ENCODE measurements at places on chromosomes 3 and 15.

GRCh38 chr15:53196242-53196641 is 406.1 kb upstream of the ONECUT1 start:
- DNase-seq, result no peak

DNA sequence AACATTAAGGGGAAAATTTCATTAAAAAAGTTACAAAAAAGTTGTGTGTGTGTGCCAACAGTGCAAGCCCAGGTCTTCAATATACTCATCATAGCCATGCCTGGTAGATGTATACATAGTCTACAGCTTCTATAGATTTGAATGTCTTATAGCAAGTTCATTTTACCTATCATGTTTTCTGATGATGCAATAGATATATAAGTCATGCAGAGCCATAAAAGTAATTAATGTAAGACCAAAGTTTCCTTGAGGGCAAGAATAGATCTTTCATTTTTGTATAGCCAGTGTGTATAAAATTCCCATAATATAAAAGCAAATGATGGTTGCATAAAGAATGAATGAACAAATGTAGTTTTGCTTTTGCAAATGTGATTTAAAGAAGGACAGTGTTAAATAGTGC is 1138.4 kb downstream of the TBL1XR1 start:
- no peak for DNase-seq

GRCh38 chr3:159978353-159978752 is 10.3 kb upstream of the IL12A start:
- DNase-seq, result no peak

DNA sequence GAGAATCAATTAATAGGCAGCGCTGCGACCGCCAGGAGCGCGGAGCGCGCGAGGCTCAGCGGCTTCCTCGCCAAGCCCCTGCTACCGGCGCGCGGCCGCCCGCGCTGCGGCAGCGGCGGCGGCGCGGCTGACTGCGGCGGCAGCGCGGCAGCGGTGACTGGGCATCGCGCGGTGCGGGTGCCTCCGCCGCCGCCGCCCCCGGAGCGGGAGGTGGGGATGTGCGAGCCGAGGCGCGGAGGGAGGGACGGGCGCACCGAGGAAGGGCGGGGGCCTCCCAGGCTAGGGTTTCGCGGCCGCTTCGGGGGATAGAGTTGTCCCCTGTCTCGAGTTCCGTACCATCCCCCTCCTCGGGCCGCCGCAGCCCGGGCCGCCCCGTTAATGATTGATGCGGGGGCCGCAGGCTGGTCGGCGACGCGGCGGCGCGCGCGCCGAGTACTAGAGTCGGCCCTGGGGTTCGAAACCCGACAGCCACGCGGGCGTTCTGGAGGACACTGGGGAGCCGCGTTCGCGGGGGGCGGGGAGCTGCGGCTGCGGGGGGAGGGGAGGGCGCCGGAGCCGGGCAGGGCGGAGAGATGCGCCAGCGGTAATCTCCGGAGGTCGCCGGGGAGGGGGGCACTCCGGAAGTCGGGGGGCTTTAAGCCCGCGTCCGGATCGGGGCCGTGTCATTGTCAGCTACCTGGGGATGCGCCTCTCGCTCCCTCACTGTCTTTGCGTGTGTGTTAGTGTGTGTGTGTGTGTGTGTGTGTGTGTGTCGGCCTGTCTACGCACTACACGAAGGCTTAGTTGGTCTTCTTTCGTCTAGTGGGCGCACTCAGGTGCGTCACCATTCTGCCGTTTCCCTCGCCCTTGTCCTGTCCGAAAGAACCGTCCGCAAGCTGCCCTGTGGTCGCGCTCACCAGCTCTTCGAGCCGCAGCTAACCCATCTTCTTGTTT is at the start of gene PAQR9:
PAQR9 (minus strand) TSS at position 159 of the 933 bp plus-strand sequence. CDS start 338 bp downstream, outside the sequence.
- DNase-seq, result no peak

GRCh38 chr3:3666664-3667063 is 132.6 kb upstream of the LRRN1 start:
- no peak for DNase-seq

DNA sequence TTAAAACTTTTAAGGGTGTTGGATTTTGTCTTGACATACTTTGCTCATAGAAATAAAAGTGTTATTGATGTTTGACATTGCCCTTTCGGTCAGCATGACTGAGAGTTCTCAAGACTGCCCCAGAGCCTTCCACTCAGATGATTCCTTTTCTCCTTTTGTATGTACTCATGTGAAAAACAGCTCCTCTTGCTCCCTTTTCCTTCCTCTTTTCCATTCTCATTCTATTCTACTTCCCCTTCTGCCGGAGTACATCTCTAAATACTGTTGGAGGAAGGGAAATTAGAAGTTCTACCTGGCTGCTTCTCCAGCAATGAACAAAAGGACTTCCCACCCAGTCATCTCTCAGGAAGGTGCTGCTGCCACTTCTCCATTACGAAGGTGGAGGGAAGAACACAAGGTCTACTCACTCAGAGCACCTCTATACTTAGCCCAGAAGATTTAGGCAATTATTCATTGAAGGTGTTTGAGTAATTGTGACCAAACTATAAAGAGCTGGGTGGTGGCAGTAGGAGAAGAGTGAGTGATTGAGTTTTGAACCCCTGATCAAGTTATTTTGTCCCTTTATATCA is 163.8 kb upstream of the MBNL1 start:
- DNase-seq, result no peak

GRCh38 chr15:26842391-26842790 is 24.5 kb upstream of the GABRA5 start:
- DNase-seq, result no peak

DNA sequence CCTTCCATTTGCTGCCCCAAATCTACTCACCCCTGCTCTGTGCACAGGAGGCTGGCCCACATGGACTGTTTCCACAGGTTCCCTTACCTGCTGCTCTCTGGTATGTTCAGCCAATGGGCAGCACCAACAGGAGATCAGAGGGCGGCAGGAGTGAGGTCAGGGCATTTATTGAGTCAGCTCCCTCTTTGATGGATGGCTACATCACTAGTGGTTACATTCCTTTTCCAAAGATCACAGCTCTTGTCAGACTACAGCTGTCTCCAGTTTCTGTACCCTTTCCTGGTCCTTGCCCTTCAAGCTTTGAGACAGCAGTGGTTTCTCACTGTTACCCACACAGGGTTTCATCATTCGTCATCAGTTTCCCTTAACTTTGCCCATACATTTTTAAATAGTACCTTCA is 325.1 kb downstream of the SUCLG2 start:
- no peak for DNase-seq

GRCh38 chr3:111033470-111034050 is 38.1 kb upstream of the NECTIN3 start:
- no peak for DNase-seq

- DNase-seq, result no peak
These were observed 12.1 kb upstream of the TGM5 start for GRCh38 chr15:43278869-43279268.

GRCh38 chr15:69490356-69491037 is 37.9 kb downstream of the RPLP1 start:
- no peak for DNase-seq

- no peak for DNase-seq
These were observed at the start of gene CALML4 for GRCh38 chr15:68204776-68205557. Gene CALML4 (minus strand): TSS chr15:68205332. CDS start chr15:68205247, 85 bp downstream.

- no peak for DNase-seq
These were observed 73.4 kb downstream of the CCK start for GRCh38 chr3:42192334-42193200.

DNA sequence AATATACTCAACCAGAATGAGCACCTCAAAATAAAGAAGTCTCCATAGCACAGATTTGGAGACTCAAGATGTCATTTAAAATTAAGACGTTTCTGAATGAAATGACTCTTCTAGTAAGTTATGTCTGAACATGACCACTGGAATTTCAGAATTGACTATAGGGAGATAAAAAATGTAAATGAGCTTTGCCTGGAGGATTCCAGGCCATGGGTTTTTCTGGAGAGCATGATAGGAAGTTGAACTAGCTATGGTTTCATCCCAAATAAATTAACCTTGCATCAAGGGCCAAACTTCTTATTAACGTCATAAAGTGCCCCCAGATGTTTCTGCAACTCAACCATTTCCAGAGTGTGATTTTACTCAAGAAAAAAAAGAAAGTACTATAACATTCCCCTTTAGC is 222.6 kb upstream of the NR2F2 start:
- DNase-seq, result no peak

- DNase-seq, result no peak
These were observed 16.0 kb downstream of the STARD9 start for GRCh38 chr15:42591238-42591934.

DNA sequence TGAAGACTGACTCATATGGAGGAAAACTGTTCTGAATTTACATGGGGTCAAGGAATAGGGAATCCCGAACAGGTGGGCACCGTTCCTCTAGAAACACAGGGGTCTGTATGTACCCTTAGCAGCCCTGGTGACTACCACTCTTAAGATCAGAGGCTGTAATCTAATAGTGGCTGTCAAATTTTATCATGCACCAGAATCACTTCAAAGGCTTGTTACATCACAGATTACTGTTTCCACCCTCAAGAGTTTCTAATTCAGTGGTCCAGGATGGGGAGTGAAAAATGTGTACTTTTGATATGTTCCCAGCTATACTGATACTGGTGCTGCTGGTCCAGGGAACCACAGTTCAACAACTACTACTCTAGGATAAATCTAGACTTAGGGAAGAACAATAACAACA is 27.9 kb downstream of the DYNC1LI1 start:
- DNase-seq, result no peak

DNA sequence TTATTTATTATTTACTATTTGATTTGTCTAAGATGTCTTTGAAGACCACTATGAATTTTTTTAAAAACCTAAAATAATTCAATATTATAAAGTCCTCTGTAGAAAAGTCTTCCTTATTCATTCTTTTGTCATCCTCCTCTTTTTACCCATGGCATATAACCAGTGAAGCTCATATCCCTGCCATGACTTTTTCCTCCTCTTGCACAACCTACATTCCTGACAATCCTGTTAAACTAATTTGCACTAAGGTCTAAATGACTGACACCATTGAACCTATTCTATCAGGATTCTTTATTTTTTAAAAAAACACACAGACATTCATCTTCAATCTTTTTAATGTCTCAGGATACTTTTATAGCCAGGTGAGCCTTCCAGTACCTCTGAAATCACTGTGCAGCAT is 159.9 kb upstream of the SLC2A2 start:
- DNase-seq, result no peak

GRCh38 chr15:37015035-37015434 is 85.3 kb downstream of the MEIS2 start:
- DNase-seq, result no peak

DNA sequence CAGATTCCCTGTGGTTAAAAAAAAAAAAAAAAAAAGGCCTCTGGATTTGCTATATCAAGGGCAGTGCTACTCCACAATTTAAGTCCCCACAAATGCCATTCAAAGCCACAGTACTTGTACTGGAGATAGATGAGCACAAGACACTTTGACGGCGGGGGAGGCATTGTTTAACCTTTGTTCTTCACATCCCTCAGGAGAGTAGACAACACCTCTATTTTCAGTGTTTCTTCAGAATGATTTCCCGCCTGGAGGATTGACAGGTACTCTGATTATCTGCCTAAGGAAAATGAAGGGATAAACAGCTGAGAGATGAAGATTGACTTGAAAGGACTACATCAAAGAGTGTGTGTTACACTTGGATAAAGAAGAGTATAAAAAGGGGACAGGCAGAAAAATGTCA is 58.7 kb downstream of the OTOL1 start:
- DNase-seq, result no peak

DNA sequence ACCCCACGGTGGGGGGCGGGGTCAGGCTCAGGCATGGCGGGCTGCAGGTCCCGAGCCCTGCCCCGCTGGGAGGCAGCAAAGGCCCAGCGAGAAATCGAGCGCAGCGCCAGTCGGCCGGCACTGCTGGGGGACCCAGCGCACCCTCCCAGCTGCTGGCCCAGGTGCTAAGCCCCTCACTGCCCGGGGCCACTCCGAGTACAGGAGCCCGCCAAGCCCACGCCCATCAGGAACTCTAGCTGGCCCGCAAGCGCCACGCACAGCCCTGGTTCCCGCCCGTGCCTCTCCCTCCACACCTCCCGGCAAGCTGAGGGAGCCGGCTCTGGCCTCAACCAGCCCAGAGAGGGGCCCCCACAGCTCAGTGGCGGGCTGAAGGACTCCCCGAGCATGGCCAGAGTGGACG is 29.2 kb downstream of the SCAPER start:
- DNase-seq, result no peak

Measured in stimulated activated CD8-positive, alpha-beta memory T cell treated with anti-CD3 and anti-CD28 coated beads, Interleukin-4, amount 100 ng/mL, for 4 hours (primary cell).